ENCODE measurements at places on chromosomes 2 and 18. TPM values are rescaled to one million over a fixed set of nuclear protein-coding genes. Genes with fewer than 3 reads are reported as not detected.

TPO gene
- total RNA-seq, result not detected

DNA sequence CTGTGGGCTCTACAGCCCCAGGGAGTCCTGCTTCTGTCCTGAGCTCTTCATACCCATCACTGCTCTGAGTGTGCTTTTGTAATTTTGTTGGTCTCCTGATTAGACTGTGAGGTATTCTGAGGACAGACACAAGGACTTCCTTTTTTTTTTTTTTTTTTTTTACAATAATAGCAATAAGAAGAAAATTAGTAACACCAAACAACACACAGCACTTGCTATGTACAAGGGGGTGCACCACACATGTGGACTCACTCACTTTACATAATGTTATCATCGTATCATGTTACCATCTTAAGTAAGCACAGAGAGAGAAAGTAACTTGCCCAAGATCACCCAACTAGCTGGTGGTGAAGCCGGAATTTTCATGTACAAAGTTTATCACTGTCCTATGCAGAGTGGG is 34.6 kb downstream of the MBP start:
- DNase-seq, result no peak

ZAP70 gene
- 156 TPM for total RNA-seq

GRCh38 chr2:133843091-133843490 is 274.8 kb upstream of the NCKAP5 start:
- no peak for DNase-seq

GRCh38 chr2:100773538-100773937 is 46.4 kb upstream of the NPAS2 start:
- no peak for DNase-seq
